ENCODE measurements at places on chromosomes 5 and 9.

DNA sequence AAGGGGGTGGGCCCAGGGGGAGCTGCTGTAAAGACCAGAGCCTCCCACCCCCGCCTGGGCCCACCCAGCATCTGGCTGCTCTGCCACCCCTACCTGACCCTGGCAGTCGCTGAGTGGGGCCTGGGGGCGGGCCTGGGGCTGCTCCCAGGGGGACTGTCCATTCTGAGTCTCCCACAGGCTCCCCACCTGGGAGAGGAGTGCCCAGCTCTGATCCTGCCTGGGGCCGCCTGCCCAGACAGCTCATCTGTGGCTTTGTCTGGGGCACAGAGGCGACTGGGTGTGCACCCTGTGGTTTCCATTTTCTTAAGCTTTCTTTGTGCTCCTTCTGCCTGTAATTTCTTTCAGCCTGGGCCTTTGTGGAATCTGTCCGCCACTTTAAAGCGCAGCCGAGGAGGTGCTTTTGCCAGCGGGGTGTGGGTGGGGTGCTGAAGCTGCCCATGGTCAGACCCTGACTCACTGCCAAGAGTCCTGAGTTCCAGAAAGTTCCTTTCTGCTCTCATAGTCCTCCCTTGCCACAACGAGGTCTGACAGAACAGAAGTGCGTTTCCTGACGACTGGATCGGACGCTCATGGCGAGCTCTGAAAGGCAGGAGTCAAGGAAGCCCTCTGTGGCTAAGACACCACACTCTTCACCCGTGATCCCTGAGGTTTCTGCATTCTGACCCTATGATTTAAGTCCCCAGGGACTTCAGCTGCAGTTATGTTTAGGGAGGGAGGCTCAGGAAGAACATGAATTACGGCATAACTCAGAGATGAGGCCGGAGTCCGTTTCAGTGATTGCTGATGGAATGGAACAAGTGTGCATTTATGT is 225.0 kb downstream of the FANCC start:
- DNase-seq, result no peak

- DNase-seq, result no peak
These were observed 8.0 kb downstream of the B4GALT1 start for GRCh38 chr9:33158843-33159776.

- no peak for DNase-seq
These were observed 138.6 kb downstream of the ARHGEF28 start for GRCh38 chr5:73764586-73764985.

DNA sequence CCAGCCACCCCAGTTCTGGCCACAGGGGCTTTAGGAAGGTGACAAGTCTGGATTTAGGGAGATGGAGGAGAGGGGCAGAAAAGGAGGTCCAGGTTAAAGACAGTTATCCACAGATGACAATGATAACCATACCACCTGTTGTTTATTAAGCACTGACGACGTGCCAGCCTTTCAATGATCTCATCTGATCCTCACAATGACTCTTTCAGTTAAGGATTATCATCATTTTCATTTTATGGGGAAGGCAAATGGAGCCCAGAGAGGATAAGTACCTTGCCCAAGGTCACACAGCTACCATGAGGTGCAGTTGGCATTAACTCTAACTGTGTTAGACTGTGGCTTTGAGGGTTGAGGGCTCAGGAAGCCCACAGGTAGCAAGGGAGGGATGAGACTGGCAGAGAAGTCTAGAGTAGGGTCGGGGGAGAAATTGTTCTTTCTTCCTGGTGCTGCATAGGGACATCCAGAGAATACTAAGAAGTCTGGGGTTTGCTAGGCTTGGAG is 21.5 kb upstream of the JADE2 start:
- DNase-seq, result no peak

- DNase-seq, result no peak
These were observed 6.9 kb upstream of the OTP start for GRCh38 chr5:77645158-77645994.

DNA sequence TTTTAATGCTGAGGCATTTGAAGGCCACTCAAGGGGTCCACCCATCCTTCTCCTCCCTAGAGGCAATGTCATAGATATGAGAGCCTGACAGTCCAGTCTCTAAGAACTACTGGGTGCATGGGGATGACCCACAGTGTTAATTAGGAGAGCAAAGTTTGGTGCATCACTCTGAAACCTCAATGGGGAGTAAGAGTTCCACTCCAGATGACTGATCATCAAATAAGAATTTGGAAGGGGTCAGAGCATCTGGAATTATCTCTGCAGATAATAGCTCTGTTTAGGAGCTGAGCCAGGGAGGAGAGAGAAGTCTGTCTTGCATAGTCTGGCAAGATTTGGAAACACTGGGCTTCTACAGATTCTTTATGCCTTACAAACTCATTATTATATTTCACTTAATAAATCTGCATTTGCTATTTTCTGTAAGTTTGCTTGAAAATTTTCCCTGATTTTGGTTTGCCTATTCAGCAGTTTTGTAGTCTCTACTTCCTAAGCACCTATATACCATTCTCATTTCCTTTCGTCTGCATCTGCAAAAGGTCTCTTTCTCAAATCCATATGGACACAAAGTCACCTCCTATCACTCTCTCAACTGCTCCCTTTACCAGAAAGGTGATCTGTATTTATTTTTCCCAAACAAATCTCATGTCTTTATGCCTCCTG is 27.7 kb downstream of the FGF10 start:
- DNase-seq, result no peak

- no peak for DNase-seq
These were observed 37.4 kb downstream of the MEGF9 start for GRCh38 chr9:120676767-120677402.

- no peak for DNase-seq
These were observed 363.6 kb downstream of the SH3GL2 start for GRCh38 chr9:17942498-17942897.

- DNase-seq, result no peak
These were observed 1057.7 kb upstream of the DMAC1 start for GRCh38 chr9:8857068-8857925.

DNA sequence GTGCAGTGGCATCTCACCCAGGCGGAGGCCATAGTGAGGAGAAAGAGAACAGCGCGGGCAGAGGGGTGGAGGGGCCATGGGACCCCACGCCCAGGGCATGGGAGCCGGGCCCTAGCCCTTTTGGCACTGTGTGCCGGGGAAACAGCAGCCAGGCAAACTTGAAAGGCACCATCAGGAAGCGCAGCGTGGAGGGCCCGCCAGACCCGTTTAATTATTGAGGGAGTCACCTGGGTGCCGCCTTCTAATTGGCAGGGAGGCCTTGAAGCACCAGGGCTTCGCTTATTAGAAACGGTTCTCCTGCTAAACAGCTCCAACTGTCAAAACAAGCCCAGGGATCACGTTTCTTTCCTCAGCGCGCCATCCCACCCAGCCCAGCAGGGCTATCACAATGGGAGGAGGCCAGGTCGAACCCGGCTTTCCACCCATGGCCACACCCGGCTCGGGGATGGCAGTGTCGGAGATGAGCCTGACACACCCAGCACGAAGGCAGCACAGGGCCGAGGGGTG is 104.6 kb upstream of the SARDH start:
- DNase-seq, result no peak
